ENCODE measurements at places on chromosomes 11 and 22.

DNA sequence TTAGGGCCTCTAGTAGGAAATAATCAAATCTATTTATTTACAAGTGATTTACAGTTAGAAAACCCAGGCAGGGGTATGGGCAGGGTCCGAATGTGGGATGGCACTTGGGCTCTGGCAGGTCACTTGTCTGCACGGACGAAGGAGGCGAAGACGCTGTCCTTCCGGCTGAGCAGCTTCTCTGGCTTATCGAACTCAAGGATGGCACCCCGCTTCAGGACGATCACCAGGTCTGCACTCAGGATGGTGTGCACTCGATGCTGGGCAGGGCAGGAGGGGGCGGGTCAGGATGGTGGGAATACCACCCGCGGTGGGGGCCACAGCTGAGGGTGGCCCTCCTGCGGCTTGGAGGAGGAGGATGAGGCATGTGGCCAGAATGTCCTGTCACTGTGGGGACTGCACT lies 4.4 kb upstream of the KCNJ11 start:
- DNase-seq = no peak

- no peak for DNase-seq
These were observed 161.1 kb upstream of the GRK3 start for GRCh38 chr22:25403284-25403810.

- no peak for DNase-seq
These were observed 2222.5 kb downstream of the LRRC4C start for GRCh38 chr11:39236916-39237315.

DNA sequence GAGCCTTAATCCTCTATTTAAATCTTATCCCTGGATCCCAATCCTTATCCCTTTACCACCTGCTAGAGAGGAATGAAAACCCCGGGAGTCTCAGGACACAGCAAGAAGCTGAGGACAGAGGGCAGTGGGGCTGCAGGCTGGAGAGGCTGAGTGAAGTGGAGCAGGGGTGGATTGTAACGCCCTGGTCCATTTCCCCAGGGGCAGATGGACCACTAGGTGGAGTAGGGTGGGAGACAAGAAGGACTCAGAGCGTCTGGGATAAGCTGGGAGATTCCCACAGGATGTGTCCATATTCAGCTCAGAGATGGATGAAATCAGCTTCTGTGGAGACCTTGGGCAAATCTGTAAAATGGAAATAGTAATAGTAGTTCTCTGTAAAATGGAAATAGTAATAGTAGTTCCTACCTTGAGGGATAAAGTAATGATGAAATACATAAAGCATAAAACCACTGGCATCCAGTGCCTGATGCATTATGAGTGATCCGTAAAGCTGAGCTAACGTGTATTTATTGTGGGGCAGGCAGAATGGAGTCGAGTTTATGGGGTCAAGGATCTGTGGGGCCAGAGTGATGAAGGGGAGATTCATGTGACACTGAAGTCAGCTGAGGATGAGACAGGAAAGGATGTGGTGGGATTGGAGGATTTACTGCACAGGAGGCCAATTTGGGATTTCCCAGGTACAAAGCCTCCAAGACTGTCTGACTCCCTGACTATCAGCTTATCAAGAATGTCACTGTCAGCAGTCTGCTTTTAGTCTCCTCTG lies 1.9 kb upstream of the ROBO4 start:
- no peak for DNase-seq

- DNase-seq = no peak
These were observed 41.6 kb upstream of the LINC01488 start for GRCh38 chr11:69439651-69440464.

GRCh38 chr11:12975195-12975594 lies 33.9 kb upstream of the RASSF10 start:
- DNase-seq = no peak

- no peak for DNase-seq
These were observed 7.2 kb upstream of the CBL start for GRCh38 chr11:119198925-119199324.

GRCh38 chr11:117861151-117862018 lies 15.1 kb downstream of the FXYD6 start:
- peak; percentile 87 for DNase-seq

DNA sequence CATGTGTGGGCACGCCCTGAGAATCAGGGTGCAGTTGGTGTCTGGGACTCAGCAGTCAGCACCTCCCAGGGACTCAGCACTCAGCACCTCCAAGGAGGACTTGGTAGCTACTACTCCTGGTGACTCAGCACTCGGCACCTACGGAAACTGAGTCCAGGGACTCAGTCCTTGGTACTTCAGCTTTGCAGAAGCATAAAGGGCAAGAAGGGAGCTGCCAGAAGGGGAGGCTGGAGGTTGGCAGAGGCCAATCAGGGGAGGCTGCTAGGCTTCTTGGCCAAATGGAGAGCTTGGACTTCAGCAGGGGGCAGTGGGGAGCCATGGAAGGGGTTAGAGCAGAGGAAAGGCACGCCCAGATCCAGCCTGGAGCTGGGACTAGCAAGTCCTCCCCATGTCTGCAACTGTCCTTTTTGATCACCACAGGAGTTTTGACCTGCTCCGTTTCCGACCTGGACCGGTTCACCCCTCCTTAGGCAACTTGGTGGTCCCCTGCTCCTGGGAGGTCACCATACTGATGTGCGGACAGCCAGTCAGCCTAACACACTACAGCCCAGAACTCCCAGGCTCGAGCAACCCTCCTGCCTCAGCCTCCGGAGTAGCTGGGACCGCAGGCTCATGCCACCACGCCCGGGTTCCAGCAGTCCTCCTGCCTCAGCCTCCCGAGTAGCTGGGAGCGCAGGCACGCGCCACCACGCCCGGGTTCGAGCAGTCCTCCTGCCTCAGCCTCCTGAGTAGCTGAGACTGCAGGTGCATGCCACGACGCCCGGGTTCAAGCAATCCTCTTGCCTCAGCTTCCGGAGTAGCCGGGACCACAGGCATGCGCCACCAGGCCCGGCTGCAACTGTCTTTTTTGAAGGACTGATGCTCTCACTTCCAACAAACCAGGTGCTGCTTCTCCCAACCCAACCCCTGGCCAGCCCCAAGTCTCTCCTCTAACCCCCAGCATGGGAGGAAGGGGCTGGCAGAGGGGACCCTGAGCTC lies 1.5 kb downstream of the ANO9 start:
- DNase-seq = no peak

- DNase-seq = no peak
These were observed 4.0 kb downstream of the THAP12 start for GRCh38 chr11:76376746-76377558.

GRCh38 chr11:122226810-122227379 lies 110.9 kb upstream of the BLID start:
- DNase-seq = no peak

- DNase-seq = no peak
These were observed 34.9 kb downstream of the GRAMD4 start for GRCh38 chr22:46654927-46655595.

GRCh38 chr11:76314741-76315090 lies 66.2 kb downstream of the THAP12 start:
- DNase-seq = no peak

DNA sequence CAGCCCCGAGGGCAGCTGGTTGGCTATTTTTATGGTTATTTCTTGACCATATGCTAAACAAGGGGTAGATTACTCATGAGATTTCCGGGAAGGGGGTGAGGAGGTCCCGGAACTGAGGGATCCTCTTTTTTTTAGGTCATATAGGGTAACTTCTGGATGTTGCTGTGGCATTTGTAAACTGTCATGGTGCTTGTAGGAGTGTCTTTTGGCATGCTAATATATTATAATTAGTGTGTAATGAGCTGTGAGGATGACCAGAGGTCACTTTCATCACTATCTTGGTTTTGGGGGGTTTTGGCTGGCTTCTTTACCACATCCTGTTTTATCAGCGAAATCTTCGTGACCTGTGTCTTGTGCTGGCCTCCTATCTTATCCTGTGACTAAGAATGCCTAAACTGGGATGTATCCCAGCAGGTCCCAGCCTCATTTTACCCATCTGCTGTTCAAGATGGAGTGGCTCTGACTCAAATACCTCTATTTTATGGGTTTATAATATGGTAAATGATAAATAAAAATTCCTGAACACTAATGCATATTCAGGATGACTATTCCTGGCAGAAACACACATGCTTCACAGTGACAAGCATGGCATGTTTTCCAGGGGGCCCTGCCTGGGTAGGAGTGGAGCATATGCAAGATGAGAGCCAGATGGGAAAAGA lies 11.2 kb downstream of the KREMEN1 start:
- DNase-seq = no peak
